HepG2 (cell line): ENCODE measurements at places on chromosomes 2 and 18. TPM values are rescaled to one million over a fixed set of nuclear protein-coding genes. Genes with fewer than 3 reads are reported as not detected.

DNA sequence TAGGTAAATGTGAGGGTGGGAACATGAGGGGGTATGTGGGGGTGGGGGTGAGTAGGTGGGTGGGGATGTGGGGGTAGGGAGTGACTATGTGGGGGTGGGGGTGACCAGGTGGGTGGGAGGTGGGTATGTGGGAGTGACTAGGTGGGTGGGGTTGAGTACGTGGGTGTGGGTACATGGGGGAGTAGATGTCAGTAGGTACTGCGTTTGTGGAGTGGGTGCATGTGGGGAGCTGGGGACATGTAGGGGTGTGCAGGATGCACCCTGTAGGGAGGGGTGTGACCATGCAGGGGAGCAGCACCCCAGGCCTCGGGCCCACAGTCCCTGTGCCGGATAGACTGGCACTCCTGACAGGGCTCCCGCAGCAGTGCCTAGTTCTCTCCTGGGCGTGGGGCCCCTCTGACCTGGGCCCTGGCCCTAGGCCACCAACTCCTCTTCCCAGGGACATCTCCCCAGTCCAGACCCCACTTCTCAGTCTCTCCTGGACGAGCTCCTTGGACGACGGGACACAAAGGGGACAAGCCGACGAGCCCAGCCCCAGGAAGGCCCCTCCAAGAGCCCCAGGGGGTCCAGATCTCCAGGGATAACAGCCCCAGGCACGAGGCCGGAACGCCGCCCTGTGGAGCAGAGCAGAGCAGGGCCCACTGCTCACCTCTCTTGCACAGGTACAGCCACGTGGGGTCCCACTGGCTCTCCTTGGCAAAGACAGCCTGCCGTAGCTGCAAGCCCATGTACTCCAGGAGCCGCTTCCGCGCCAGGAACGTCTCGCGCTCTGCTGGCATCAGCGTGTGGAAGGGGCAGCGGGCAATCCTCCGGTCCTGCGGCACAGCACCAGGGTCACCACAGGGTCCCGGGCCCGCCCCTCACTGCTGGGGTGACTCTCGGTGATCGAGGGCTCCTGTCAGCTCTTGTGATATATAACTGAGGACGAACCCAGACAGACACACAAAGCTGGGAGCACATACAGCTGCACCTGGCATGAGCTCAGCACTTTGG lies 58.2 kb downstream of the ANKMY1 start:
- DNase-seq: no peak

DNA sequence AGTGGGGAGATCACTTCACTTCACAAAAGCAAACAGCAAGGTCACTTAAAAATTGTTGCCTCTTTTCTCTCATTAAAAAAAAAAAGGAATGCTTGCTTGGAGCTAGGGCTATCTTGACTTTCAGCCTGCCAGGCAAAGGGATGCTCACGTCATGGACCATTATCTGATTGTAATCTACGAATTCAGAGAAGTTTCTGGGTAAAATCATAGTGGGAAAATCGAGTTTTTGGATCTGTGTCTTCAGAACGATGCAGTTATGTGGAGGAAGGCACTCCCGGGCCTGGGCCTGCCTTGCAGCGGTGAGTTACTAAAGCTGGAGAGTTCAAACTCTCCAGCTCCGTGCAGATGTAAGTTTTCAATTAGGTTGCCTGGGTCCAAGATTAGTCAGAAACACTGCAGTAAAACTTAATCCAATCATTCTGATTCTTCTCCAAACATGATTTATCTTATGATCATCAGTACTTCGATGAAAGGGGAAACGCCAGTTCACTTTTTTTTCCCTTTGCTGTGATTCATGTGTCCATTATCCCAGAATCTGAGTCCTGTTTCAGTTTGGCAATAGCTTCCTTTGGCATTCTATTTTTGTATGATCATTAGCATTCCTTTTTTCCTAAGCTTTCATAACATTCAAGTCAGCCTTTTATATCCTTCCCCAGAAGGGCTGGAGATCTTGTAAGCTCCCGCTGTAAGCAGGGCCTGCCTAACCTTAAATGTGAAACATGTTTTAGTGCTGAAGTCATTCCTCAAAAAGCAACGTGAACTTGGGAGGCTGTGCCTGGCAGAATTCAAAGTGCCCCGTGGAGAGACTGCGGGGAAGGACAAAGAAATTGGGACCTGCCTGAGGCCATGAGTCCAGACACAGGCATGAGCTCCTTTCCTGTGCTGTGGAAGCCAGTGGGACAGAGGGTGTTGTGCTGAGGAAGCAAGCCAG lies 119.3 kb upstream of the TWIST2 start:
- no peak for DNase-seq

- DNase-seq: peak; percentile 32
These were observed 201.4 kb downstream of the SOCS6 start for GRCh38 chr18:70489986-70490933.

DNA sequence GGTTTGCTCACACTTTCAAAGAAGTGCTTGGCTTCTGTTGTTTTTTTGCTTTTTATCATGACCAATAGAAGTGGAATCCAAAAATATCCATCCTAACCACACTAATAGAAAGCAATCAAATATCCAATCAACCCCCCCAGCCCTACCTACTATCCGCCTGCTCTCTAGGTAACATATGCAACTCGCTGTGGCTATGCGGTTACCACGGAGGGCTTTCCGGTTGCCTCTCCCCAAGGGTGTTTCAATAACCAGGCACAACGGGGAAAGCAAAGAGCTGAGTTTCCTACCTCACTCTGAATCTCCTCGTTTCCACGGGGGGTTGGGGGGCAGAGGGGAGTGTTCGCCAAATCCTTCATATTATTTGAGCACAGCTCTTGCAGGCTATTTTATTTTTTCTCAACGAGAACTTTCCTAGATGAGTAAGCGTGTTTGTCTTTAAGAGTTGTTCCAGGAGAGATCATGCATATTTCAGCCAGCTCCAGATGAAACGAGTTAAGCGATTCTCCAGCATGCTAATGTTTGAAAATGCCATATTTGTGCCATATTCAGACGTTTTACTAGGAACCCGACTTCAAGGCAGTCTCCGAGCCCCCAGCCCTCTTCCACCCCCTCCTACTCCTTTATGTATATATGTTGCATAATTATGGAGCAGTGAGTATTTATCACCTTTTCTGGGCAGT lies 30.3 kb downstream of the PAX3 start:
- no peak for DNase-seq

- DNase-seq: no peak
These were observed 469.3 kb upstream of the MEX3C start for GRCh38 chr18:51666763-51667191.

DNA sequence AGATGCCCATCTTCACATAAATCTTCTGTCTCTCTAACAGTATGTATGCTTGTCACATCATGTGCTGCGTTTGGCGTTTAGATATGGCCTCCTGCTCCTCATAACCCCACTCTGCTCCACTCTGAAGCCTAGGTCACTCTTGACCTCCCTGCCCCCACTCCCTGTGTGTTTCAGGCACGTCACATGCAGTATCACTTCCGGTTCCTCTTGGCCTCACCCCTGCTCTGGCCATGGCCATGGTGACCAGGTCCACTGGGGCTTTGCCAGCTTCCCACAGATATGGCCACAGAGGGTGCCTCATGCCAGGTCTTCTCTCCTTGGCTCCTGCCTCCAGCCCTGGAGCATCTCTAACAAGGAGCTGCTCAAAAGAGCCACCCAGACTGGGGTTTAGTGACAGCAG lies 160.0 kb downstream of the RNF152 start:
- DNase-seq: no peak

GRCh38 chr2:61645911-61646310 lies 107.8 kb upstream of the XPO1 start:
- no peak for DNase-seq

The IHH gene
- 0.15 and 0.42 TPM in 2 replicates for total RNA-seq

The OR6B2 gene
- not detected in 2 replicates for total RNA-seq

The SCN3A gene
- total RNA-seq: not detected in 2 replicates
